ENCODE measurements at places on chromosomes 11 and 22.

GRCh38 chr22:37449331-37450001, 22.2 kb upstream of the ELFN2 start:
- DNase-seq: no peak

DNA sequence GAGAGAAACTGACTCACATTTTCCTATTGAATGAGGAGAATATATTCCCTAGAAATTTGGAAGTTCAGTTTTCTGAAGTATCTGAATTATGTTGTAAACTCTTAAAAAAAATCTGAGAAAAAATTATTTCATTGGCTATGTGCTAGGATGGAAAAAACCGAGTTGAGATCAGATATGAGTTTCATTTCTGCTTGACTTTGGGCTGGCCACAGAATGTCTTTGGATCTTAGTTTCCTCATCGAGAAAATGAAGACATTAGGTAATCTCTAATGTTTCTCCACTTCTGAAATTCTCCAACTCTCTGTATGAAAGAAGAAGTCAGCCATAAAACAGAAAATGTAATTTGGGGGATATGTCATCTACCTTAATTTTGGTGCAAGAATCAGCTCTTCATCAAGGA, 28.8 kb downstream of the SLN start:
- no peak for DNase-seq

DNA sequence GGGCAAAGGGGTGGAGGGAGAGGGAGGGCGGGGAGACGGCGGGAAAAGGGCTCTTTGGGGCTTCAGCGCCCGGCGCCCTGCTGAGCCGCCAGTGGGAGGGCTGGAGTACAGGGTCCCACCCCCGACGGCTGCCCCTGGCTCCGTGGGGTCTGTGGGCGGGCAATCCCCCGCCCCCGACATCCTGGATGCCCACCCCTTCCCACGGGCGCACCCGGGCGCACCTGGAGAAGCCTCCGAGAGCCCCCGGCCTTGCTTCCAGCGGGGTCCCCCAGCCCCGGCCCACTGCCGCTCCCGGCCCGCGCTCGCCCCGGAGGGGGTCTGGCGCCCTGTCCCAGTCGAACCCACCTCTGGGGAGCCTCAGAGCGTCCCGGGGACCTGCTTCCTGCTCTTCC, 394 bp downstream of the CHRM4 start:
- DNase-seq: no peak

GRCh38 chr11:27013781-27014361, 20.0 kb downstream of the FIBIN start:
- DNase-seq: no peak

GRCh38 chr11:47532597-47533213, 20.2 kb downstream of the CELF1 start:
- DNase-seq: no peak

DNA sequence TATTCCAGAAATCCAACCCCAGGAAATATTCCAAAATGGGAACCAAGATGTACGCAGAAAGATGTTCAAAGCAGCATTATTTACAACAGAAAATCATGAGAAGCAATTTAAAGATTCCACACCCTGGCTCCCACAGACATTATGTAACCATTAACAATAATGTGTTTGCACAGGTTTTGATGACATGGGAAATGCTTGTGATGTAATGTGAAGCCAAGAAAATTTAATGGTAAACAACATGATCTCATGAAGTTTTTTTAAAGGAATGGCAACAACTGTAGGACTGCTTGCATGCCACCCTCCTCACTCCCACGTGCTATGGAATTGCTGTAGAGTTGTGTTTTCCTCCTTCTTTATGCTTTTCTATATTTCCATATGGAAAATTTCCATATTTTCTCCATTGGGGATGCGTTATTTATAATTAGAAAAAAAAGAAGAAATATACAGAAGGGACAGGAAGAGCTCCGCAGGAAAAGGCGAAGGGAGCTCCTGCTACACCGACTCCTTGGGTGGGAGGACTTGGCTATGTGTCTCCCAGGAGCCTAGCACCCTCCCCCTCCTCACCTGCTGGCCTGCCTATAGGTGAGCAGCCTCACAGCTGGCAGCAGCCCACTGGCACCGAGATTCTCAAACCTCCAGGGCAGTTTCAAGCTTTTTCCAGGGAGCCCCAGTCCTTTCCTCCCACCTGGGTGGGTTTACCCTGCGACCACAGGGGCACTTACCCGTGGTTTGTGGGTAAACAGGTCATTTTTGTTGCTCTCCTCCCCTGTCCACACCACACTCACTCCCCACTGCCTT, 20.9 kb downstream of the LRFN4 start:
- DNase-seq: no peak

- DNase-seq: no peak
Observed at GRCh38 chr11:134957540-134958335, 545.7 kb upstream of the B3GAT1 start.

GRCh38 chr22:24315367-24315966, 44.8 kb downstream of the SPECC1L start:
- DNase-seq: no peak

GRCh38 chr11:110991661-110992355, 253.7 kb upstream of the POU2AF2 start:
- DNase-seq: no peak

GRCh38 chr11:94283678-94284077, 20.7 kb upstream of the IZUMO1R start:
- DNase-seq: no peak

DNA sequence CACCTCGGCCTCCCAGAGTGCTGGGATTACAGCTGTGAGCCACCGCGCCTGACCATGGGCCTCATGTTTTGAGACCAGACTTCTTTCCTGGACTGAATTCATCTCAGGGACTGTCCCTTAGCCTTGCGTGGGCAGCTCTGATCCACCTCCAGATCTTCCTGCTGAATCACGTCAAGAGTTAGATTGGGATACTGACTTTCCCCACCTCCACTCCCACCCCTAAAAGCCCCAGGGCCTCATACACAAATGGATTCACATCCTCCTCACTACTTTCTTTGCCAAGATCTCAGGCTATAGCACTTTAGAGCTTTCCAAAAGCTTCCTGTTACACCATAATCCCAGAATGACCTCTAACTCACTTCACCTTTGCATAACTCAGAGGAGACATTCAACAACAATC, 12.1 kb downstream of the CCDC87 start:
- DNase-seq: no peak

- no peak for DNase-seq
Observed at GRCh38 chr11:110297076-110297725, 787 bp upstream of the RDX start.

Measured in hematopoietic multipotent progenitor cell treated with erythropoietin and hydrocortisone succinate and interleukin-3 and kit ligand, for 17 days (in vitro differentiated cells).